ENCODE measurements at places on chromosomes 5 and 9. TPM values are rescaled to one million over a fixed set of nuclear protein-coding genes. Genes with fewer than 3 reads are reported as not detected.
A peak's percentile ranks its signal among the peaks of the same experiment; 100 is the strongest.

DNA sequence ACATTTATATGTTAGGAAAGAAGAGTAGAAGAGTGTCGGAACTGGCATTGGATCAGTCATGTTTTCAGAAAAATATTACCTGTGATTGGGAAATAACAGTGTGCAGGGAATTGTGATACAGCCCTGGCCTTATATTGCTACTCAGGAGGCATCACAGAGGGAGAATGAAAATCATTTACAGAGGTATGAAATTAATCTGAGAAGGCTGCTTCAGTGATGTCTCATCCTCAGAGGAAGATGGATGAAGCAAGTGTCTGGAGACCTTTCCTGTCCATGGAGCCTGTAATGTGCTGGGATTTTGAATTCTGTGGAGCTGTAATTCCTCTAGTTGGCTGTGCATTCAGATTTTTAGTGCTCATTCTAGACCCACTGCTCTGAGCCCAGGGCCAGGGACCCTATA, 3.8 kb downstream of the ACTBL2 start:
- H3K4me3 ChIP-seq = no peak overlapping the region
- no peaks in the 10 kb centered on the region for H3K27me3 ChIP-seq

DNA sequence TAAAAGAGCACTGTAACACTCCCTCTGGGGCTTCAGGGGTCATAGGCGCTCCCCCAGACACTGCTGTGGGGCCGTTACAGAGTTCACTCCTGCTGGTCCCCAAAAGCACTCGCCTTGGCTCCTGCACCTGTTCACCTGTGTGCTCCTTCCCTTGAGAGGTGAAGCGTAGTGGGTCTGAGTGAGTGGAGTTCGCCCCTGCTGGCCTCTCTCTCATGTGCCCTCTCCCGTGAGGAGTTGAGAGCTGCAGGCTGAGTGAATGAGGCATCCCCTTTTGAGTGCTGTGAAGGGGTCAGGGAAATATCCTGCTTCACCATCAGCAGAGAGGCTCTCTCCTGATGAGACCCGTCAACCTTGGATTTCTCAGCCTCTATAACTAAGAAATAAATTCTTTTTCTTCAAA, 134.6 kb upstream of the TUT7 start:
- no peak for DNase-seq
- H3K36me3 ChIP-seq = no peaks in the 10 kb centered on the region
- H3K27me3 ChIP-seq = no peaks in the 10 kb centered on the region
- no peak overlapping the region for H3K27ac ChIP-seq

- peak; percentile 36 for DNase-seq
- H3K4me1 ChIP-seq = no peaks in the 10 kb centered on the region
- H3K4me3 ChIP-seq = no peak overlapping the region
Observed at GRCh38 chr5:148290271-148291195, 21.7 kb upstream of the SPINK7 start.

DNA sequence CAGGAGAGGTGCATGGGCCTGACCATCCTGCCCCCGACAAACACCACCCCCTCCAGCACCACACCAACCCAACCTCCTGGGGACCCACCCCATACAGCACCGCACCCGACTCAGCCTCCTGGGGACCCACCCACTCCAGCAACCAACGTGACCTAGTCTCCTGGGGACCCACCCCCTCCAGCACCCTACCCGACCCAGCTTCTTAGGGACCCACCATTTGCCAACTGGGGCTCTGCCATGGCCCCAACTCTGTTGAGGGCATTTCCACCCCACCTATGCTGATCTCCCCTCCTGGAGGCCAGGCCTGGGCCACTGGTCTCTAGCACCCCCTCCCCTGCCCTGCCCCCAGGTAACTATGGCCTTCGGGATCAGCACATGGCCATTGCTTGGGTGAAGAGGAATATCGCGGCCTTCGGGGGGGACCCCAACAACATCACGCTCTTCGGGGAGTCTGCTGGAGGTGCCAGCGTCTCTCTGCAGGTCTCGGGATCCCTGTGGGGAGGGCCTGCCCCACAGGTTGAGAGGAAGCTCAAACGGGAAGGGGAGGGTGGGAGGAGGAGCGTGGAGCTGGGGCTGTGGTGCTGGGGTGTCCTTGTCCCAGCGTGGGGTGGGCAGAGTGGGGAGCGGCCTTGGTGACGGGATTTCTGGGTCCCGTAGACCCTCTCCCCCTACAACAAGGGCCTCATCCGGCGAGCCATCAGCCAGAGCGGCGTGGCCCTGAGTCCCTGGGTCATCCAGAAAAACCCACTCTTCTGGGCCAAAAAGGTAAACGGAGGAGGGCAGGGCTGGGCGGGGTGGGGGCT, 4.6 kb downstream of the CEL start:
- H3K4me1 ChIP-seq = no peaks in the 10 kb centered on the region
- no peaks in the 10 kb centered on the region for H3K27me3 ChIP-seq
- DNase-seq = no peak
- H3K4me3 ChIP-seq = no peak overlapping the region
- H3K27ac ChIP-seq = no peak overlapping the region

DNA sequence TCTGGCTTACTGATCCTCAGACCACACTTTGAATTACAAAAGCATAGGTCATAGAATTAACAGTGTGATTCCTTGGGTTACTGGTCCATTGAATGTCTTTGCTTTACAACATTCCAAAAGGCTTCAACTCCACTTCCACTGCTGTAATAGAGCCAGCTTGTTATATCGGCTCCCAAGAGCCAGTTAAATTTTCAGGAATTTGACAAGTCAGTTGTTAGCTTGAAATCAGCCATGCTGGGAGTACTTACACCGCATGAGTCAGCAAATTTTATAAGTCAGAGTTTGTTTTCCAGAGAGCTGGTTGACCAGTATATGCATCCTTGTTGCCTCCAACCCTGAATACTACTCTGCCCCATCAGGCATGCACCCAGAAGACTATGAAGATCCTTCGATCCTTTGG, 73.1 kb downstream of the FOXB2 start:
- H3K36me3 ChIP-seq = no peaks in the 10 kb centered on the region
- no peak overlapping the region for H3K27ac ChIP-seq
- H3K4me1 ChIP-seq = no peaks in the 10 kb centered on the region
- H3K4me3 ChIP-seq = no peak overlapping the region

DNA sequence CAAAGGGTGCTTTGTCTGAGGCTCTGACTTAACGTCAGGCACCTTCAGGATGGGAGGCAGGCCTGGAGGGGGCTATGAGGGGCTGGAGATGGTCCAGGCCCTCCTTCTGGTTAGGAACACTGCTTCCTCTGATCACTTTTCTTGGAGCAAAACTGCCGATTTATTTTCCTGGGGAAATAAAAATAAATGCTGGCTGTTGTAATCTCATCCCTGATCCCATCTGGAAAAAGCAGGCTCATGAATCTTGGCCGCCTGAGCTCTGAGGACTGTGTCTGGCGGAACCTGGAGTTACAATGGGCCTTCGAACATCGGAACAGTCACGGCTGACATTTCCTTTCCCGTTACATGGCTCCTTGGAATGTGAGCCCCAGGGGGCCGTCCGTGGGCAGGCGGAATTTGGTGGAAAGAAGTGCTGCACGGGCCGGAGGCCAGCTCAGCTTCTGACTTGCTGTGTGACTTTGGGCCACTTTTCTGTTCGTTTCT, 157.8 kb downstream of the RGS3 start:
- H3K27ac ChIP-seq = peak overlapping the region; percentile 79
- no peaks in the 10 kb centered on the region for H3K36me3 ChIP-seq
- H3K4me3 ChIP-seq = no peak overlapping the region

DNA sequence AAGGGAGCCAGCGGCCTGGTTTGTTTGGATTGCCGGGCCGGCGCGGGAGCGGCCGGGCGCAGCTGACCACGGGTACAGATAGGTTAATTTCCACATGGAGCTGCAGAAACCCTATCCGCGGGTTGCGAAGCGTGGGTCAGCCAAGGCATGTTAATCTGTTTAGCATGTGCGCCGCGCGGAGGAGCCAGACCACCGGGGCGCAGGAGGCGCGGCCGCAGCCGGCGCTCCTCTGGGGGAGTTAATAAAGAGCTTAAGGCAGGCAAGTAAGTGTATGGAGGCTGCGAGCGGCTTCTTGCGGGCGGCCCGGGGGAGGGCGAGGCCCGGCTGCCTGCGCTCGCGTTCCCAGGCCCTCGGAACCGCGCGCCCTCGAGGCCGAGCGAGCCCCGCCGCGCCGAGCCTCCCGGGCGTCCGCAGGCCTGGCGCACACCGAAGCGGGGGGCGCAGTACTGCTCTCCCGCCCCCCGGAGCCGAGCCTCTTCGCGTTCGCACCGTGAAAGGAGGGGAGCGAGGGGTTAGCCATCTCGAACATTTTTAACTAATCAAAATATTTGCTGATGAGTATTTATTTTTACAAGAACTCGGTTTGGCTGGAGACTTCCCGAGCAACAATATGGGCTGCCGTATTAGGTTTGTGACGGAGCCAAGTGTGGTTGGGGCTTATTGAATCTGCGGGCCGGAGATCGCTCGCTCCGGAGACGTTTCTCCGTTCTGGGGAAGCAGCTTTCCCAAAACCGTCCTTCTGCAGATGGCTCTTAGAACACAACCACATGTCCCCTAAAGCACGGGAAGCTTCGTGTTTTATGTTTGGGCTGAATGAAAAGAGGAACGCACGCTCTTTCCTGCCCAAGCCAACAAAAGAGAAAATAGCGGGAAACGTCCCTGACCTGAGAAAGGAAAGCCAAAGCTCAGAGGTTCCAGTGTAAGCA, 28.8 kb downstream of the FOXD1 start:
- DNase-seq = peak; percentile 76
- H3K36me3 ChIP-seq = no peaks in the 10 kb centered on the region
- peak overlapping the region; percentile 26 for H3K4me3 ChIP-seq
- peaks cover 16% of the 10 kb centered on the region for H3K4me1 ChIP-seq

DNA sequence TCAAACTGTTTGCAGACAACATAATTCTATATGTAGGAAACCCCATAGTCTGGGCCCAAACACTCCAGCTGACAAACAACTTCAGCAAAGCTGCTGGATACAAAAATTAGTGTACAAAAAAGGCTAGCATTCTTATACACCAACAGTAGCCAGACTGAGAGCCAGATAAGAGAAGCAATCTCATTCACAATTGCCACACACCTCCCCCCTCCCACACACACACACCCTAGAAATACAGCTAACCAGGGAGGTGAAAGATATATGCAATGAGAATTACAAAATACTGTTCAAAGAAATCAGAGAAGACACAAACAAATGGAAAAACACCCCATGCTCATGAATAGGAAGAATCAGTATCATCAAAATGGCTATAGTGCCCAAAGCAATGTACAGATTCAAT, 9.0 kb downstream of the MTREX start:
- no peak overlapping the region for H3K27ac ChIP-seq
- H3K36me3 ChIP-seq = no peaks in the 10 kb centered on the region
- H3K4me1 ChIP-seq = peaks cover 41% of the 10 kb centered on the region
- H3K4me3 ChIP-seq = no peak overlapping the region
- H3K27me3 ChIP-seq = no peaks in the 10 kb centered on the region
- DNase-seq = no peak

GRCh38 chr9:137011907-137012675, 15.7 kb upstream of the CLIC3 start:
- H3K27ac ChIP-seq = no peak overlapping the region
- H3K36me3 ChIP-seq = peaks cover 94% of the 10 kb centered on the region
- no peaks in the 10 kb centered on the region for H3K4me1 ChIP-seq
- no peak overlapping the region for H3K4me3 ChIP-seq
- DNase-seq = no peak

DNA sequence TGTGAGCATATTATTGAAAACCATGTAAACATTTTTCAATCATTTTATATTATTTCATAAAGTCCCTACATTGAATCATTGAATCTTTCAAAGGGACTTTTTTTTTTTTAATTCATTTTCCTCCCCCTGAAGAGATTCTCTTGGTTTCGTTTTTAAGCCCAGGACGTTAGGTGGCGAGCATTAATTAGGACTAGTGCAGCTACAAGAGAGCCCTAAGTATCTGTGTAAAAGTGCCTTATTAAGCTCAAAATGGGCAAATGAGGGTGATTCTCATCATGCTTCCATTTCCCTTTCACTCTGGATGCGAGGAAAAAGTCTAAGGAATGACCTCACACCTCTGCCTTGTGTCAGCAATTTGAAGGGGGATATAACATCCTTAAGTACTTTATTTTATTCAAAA, 517.9 kb upstream of the ITGA1 start:
- no peaks in the 10 kb centered on the region for H3K4me1 ChIP-seq
- DNase-seq = peak; percentile 18
- no peaks in the 10 kb centered on the region for H3K27me3 ChIP-seq
- H3K27ac ChIP-seq = no peak overlapping the region
- no peaks in the 10 kb centered on the region for H3K36me3 ChIP-seq

GRCh38 chr9:17004500-17004899, 130.3 kb upstream of the CNTLN start:
- no peak for DNase-seq
- H3K4me3 ChIP-seq = no peak overlapping the region
- H3K36me3 ChIP-seq = no peaks in the 10 kb centered on the region
- H3K27ac ChIP-seq = peak overlapping the region; percentile 30
- H3K4me1 ChIP-seq = peaks cover 7% of the 10 kb centered on the region

- H3K36me3 ChIP-seq = no peaks in the 10 kb centered on the region
- DNase-seq = no peak
- no peaks in the 10 kb centered on the region for H3K27me3 ChIP-seq
- no peak overlapping the region for H3K4me3 ChIP-seq
Observed at GRCh38 chr9:81777482-81777881, 88.1 kb upstream of the TLE1 start.

GRCh38 chr5:32014096-32014745, 159.9 kb downstream of the GOLPH3 start:
- no peak for DNase-seq
- H3K27ac ChIP-seq = no peak overlapping the region
- H3K27me3 ChIP-seq = no peaks in the 10 kb centered on the region
- H3K4me3 ChIP-seq = no peak overlapping the region
- H3K4me1 ChIP-seq = peaks cover 21% of the 10 kb centered on the region

GRCh38 chr9:136587944-136588662, 42.3 kb upstream of the NOTCH1 start:
- peaks cover 13% of the 10 kb centered on the region for H3K27me3 ChIP-seq
- H3K36me3 ChIP-seq = no peaks in the 10 kb centered on the region
- DNase-seq = no peak
- H3K4me3 ChIP-seq = no peak overlapping the region
- H3K4me1 ChIP-seq = peaks cover 40% of the 10 kb centered on the region

- no peak overlapping the region for H3K27ac ChIP-seq
- no peaks in the 10 kb centered on the region for H3K36me3 ChIP-seq
- H3K4me1 ChIP-seq = no peaks in the 10 kb centered on the region
- no peaks in the 10 kb centered on the region for H3K27me3 ChIP-seq
Observed at GRCh38 chr5:115766608-115767007, 49.9 kb downstream of the CDO1 start.

- no peak overlapping the region for H3K4me3 ChIP-seq
- no peak for DNase-seq
- no peaks in the 10 kb centered on the region for H3K4me1 ChIP-seq
- H3K27me3 ChIP-seq = no peaks in the 10 kb centered on the region
- H3K36me3 ChIP-seq = no peaks in the 10 kb centered on the region
Observed at GRCh38 chr5:133530270-133530669, 82.1 kb downstream of the FSTL4 start.

The SLC25A2 gene
- not detected for total RNA-seq

The DNAJC21 gene
- total RNA-seq = 35.3 TPM

The SH3RF2 gene
- 35.6 TPM for total RNA-seq

The COL23A1 gene
- total RNA-seq = 7.0 TPM

The LPAR1 gene
- 15.9 TPM for total RNA-seq

The AGXT2 gene
- 0.73 TPM for total RNA-seq

The STK32A gene
- total RNA-seq = 1.3 TPM

The PIP5KL1 gene
- total RNA-seq = not detected

The SELENOP gene
- 193 TPM for total RNA-seq

The SYNPO gene
- 3.7 TPM for total RNA-seq

The SLC31A2 gene
- total RNA-seq = 2.3 TPM
